Stimulated activated CD4-positive, alpha-beta T cell treated with anti-CD3 and anti-CD28 coated beads, Interleukin-2, amount 100 ng/mL, for 48 hours (primary cell): ENCODE measurements at places on chromosomes 6 and 20.

DNA sequence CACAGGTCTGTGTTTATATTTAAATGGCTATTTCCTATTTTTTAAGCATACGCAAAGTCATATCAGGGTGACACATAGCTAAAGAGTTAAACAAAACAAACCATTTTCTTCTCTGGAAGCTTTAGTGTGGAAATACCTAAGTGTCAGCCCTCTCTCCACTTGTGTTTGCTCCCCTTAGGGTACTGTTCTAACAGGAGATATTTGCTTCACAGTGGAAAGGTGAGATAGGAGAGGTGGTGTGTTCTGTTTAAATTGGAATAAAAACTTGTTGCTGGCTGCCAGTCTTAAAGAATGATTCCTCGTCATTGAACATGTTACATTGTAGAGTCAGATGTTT, 18.9 kb downstream of the PHACTR2 start:
- DNase-seq, result no peak

DNA sequence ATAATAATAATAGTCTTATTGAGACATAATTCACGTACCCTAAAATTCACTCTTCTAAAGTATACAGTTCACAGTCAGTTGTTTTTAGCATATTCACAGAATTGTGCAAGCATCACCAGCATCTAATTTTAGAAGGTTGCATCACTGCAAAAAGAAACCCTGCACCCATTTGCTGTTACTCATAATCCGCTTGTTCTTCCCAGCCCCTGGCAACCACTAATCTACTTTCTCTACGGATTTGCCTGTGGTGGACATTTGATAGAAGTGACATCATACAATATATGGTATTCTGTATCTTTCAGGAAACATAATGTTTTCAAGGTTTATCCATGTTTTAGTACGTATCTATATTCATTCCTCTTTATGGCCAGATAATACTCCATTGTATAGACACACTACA, 41.5 kb upstream of the FAM184A start:
- no peak for DNase-seq

- no peak for DNase-seq
Observed at GRCh38 chr6:2454180-2454579, 208.8 kb upstream of the GMDS start.

GRCh38 chr20:36569847-36570429, 3.5 kb upstream of the TGIF2 start:
- DNase-seq, result no peak

DNA sequence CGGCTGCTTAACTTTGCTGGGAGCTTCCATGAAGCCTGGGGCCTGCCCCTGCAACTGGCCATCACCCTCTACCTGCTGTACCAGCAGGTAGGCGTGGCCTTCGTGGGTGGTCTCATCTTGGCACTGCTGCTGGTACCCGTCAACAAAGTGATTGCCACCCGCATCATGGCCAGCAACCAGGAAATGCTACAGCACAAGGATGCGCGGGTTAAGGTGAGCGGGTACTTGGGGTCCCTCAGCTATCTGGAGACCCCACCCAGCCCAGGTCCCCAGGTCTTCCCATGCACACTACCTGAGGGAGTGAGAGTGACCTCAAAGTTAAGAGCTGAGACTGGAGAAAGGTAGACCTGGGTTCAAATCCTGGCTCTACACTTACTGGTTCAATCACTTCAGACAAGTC, 5.8 kb downstream of the ABCC10 start:
- DNase-seq, result no peak
